ENCODE measurements at places on chromosomes 1 and 21.

- DNase-seq: no peak
Measured at GRCh38 chr1:18805150-18805879, 54.1 kb downstream of the TAS1R2 start.

DNA sequence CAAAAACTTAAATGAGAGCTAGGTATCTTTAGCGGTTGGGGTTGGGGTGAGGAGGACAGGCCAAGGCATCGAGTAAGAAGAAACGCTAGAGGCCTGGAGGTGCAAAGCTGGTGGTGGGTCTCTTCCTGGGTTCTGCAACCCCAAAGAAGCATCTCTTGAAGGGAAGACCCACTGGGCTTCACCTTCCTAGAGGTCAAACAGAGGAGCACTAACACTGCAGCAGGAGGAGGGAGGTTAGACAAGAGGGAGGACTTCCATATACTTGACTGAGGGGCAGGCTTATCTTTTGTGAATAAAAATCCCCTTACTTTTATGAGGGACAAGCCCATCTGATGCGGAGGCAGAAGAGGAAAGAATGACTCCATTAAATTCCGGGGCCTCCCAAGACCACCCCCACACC, 2.5 kb downstream of the MEX3A start:
- DNase-seq: no peak

DNA sequence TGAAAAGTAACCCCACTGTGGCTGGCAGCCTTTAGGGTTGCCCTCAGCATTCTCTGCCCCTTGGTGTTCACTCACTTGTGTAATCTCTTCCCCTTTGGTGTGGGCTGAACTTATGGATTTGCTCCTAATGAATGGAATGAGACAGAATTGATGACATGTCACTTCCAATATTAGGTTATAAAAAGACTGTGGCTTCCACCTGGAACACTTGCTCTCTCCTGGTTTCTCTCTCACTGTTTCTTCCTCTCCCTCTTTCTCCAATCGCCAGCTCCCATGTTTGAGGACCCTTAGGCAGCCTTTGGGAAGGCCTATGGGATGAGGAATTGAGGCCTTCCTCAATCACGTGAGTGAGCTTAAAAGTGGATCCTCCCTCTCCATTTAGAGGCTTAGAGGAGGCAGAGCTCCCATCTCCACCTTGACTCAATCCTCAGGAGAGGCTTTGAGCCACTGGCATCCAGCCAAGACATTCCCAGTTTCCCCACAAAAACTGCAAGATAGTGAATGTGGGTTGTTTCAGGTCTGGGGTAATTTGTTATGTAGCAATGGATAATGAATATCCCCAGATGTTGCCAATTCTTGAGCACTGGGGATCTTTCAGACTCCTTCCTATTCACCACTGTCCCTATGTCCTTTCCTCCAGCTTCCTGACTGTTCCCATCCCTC, 95.5 kb upstream of the CD34 start:
- no peak for DNase-seq

GRCh38 chr1:153261281-153262069, 2.0 kb downstream of the LORICRIN start:
- DNase-seq: no peak
